ENCODE measurements at places on chromosomes 1 and 21.

DNA sequence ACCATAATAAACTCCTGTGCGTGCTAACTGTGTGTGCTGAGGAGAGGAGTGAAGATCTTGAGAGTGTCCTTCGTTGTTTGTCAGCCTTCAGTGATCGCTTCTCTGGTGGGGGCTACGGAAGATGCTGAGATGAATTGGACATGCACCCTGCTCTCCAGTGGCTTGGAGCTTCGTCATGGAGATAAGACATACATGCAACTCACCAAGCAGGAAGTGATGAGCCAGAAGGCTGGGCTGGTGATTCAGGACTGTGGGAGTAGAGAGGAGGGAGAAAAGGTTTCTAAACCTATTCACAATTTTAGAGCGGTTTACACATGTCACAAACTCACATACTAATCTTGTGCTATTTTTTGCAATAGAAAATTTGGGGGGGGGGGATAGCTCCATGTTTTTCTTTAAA, 128.9 kb upstream of the ADAR start:
- DNase-seq: peak; percentile 76

DNA sequence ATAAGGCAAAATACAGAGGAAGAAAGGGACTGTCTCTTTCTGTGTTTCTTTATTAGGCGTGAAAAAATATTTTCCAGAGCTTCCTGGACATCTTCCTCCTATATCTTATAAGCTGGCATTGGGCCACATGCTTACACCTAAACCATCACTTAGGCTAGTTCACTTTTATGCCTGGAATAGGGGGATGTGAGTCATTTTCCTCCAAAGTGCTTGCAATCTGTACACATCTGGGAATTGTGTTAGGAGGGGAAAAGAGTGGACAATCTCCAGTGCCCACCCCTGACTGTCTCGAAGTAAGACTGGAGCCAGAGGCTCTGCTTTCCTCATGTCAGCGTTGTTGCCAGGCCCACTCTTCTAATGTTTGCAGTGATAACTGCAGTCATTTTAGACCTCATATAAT, 29.9 kb downstream of the GIPC2 start:
- DNase-seq: no peak

- DNase-seq: peak; percentile 47
Measured at GRCh38 chr1:168585191-168585590, 8.8 kb downstream of the XCL1 start.

DNA sequence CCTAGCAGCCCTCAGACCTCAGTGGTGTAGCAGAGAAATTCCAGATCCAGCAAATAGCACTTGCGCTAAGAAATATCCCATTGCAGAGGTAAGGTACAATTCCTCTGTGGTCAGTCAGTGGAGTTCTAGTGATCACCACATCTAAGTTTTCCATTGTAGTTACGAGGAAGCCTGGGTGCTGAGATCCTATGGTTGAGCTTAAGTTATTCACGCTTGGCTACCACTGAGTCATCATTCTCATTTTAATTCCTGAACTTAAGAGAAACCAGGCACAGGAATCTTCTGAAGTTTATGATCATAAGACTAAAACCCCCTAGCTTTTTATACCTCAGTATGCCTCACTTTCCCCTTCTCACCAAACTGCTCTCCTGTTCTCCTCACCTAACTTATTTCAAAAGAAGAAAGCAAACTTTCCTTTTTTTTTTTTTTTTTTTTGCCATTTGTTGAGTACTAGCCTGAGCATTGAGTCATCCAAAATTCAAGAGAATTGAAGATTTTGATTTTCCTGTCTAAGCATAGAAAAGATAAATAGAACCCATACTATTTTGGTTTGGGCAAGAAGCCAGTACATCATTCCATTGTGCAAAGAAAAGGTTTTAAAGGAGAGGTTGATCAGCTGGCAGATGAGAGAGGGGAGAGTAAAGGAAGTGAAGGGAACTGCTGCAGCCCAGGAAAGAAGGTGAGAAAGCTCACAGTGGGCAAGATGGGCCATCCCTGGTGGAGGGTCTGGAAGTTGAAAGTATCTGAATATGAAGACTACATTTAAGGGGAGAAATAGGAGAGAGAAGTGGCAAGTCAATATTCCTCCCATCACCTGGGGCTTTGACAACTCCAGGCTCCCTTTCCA, 39.9 kb downstream of the SERBP1 start:
- DNase-seq: no peak

DNA sequence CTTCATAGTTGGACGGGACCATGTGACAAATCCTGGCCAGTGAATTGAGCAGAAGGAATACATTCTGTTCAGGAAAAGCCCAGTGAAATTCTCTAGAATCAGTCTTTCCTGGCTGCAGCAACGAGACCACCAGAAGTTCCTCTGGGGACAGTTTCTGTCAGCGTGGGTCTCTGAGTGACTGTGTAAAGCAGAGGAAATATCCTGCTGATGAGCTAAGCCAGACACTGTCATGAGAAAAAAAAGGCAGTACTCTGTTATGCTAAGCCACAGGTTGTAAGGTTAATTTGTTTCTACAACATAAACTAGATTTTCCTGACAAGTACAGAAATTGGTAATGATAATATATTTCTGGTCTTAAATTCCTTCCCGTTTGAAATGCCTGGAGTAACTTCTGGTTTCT, 664.4 kb downstream of the LMO4 start:
- DNase-seq: no peak

DNA sequence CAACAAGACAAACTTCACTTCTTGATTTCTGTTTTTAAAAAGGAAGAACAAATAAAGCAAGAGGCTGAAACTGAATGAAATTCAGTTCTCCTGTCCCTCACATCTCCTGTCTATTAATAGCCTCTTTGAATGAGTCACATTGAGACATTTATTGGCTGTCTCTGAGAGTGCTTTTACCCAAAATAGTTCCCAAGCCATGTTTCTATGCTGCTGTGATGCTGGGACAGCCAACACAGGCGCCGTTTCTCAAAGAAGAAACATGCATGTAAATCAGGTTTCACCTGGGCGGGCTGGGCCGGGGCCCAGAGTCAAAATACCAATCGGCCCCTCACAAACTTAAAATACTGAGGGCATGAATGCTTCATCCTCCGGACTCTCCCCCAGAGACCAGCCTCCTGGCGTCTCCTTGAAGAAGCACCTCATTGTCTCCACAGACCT, 105.2 kb downstream of the EDEM3 start:
- DNase-seq: peak; percentile 76

GRCh38 chr1:107682467-107682866, 282.5 kb downstream of the VAV3 start:
- DNase-seq: peak; percentile 25

DNA sequence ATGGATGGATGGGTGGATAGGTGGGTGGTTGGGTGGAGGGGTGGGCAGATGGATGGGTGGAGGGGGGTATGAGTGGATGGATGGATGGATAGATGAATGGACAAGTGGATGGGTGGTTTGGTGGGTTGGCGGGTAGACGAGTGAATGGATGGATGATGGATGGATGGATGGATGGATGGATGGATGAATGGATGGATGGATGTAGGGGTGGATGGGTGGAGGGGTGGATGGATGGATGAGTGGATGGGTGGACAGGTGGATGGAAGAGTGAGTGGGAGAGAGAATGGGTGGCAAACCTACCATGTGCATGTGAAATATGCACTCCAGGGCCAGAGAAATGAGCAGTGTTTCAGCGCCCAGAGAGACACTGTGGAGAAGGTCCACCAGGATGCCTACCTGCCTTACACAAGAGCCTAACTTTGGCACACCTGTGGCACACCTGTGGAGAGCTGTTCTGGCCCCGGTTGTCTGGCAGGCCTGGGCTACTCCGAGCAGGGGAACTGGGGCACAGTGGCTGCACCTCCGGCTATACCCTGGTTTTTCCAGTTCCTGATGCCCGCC, 12.8 kb downstream of the EPHA2 start:
- DNase-seq: no peak

- DNase-seq: no peak
Measured at GRCh38 chr1:162035241-162035640, 11.6 kb upstream of the OLFML2B start.

DNA sequence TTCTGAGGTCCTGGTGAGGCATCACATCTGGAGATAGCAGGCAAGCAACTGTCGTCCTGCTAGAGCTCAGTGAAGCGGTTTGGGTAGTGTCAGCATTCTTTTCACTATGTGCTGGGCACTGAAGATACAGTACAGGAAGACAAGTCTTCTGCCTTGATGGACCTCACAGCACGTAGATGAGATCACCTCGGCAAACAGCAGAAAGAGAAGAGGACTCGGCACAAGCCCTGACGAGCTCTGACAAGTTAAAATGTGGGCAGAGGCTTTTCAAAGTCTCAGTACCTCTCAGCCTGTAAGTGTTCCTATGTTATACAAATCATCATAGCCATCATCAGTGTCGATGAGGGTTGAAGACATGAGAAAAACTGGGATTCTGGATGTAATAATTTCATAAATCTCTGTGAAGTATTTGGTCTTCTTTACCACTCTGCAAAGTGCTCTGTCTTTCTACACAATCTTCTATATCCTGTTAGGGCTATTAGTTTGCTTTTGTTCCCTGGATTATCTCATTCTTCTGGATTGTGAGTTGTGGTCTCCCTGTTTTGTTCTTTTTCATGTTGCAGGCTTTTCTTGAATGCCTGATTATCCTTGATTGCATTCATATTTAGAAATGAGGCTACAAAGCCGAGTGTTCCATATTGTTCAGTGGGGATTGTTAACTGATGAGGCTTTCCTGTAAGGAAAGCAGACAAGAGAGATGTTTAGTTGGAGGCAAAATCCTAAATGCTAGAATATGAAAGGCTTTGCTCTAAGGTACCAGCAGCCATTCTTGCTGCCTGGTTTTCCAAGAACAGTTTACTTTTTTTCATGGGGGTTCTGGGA, 24.2 kb downstream of the MAEL start:
- DNase-seq: no peak

GRCh38 chr1:27614625-27615344, 10.8 kb upstream of the AHDC1 start:
- DNase-seq: no peak

DNA sequence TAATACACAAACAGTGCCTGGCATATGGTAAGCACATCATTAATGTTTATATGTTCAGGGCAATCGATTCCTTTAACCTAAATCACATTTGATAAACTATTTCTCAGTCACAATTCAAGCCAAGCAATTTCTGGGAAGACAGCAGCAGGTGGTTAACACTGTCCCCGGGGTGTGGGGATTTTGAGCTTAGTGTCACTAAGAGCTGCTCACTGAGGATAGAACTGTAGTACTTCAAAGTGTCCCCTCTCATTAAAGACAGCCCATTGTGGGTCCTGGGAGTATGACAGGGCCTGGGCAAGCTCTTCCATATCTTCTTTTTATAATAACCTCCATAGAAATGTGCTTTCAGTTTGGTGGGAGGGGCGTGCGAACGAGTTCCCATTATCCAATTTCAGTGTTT, 8.4 kb upstream of the GALNT2 start:
- no peak for DNase-seq

GRCh38 chr1:147377263-147378246, 135.1 kb downstream of the CHD1L start:
- no peak for DNase-seq

GRCh38 chr1:244137725-244138124, 86.6 kb downstream of the ZBTB18 start:
- peak; percentile 33 for DNase-seq

DNA sequence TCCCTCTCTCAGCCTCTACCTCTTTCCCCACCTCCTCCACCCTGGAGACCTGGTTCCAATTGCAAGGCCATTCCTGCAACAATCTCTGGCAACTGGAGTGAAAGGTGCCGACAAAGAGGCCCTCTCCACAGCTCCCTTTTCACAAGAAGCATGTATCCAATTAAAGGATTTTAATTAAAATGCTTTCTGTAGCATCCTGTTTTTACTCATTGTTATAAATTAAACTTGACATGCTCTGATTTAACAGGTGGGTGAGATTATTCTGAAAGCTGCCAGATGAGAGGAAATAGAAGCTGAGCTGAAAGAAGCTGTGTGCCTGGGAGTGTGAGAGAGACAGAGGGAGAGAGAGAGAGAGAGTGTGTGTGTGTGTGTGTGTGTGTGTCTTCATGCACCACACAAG, 160.5 kb downstream of the TBX15 start:
- DNase-seq: no peak

- DNase-seq: peak; percentile 29
Measured at GRCh38 chr1:36100376-36100775, 11.7 kb downstream of the ADPRS start.

DNA sequence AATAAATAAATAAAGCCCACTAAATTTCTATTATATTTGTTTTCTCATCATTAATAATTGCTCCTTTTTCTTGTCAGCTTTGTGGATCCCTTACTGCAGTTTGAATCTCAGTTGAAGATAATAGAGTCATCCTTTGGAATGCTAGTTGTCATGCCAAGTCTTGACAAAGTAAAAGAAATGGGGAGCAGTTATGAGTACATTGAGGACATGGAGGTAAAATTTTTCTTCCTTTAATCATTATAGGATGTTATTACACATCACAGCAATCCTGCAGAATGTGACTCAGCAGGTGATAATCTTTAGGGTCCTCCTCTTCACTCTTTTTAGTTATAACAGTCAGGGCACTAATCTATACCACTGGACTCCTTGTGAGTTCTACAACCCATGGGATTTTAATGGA, 24.1 kb downstream of the MROH9 start:
- DNase-seq: peak; percentile 30

DNA sequence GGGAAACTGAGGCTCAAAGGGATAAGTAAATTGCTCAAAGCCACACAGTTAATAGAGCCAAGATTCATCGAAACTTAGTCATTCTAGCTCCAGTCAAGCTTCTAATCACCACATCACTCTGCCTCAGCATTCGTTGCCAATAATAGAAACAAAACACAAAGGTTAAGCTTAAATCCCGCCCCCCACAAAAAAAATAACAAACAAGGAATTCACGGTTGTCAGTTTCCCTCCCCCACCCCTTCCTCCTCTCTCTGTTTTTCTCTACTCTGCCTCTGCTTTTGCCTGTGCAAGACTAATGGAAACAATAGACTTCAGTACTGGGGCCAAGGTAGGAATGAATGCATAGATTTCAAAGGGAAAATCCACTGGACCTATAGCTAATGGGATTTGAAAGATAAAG, 70.7 kb upstream of the ZNF644 start:
- DNase-seq: no peak

GRCh38 chr1:2466958-2467554, 9.0 kb upstream of the PLCH2 start:
- DNase-seq: no peak

- no peak for DNase-seq
Measured at GRCh38 chr1:1111516-1112236, 4.2 kb downstream of the C1orf159 start.

DNA sequence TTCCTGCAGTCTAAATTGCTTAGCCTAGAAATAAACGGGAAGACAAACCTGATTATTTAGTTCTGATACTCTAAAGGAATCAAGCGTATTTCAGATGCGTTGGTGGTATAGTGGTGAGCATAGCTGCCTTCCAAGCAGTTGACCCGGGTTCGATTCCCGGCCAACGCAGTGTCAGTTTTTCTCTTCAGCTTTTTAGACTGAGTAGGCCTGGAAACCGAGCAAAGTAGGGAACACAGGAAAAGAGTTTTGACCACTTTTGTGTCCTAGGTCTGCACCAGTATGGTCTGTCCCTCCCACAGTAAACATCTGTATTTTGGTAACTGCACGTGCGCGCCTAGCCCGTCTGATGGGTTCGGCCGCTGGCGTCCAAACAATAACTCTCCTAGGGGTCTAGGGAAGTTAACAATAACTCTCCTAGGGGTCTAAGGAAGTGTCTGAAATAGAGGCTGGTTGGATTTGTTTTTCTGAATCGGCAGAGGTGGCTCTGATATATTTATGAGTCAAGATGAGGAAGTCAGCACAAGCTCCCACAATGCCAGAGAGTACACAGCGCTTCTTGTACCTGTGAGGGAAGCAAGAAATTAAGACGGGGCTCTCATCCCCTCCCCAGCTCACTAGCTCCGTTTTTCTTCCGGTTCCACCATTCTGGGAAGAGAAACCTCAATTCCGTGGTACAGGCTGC, 15.6 kb upstream of the HJV start:
- peak; percentile 51 for DNase-seq
